ENCODE measurements at places on chromosomes 3 and 15.

- DNase-seq = no peak
These were observed 44.9 kb downstream of the CHDH start for GRCh38 chr3:53801319-53801718.

GRCh38 chr3:74149466-74149865 is 465.0 kb downstream of the CNTN3 start:
- no peak for DNase-seq

- no peak for DNase-seq
These were observed 93.9 kb downstream of the IQSEC1 start for GRCh38 chr3:12979151-12979946.

- DNase-seq = no peak
These were observed 51.9 kb downstream of the GOLM2 start for GRCh38 chr15:44340410-44340809.

GRCh38 chr3:153972862-153973261 is 148.3 kb upstream of the ARHGEF26 start:
- DNase-seq = no peak

DNA sequence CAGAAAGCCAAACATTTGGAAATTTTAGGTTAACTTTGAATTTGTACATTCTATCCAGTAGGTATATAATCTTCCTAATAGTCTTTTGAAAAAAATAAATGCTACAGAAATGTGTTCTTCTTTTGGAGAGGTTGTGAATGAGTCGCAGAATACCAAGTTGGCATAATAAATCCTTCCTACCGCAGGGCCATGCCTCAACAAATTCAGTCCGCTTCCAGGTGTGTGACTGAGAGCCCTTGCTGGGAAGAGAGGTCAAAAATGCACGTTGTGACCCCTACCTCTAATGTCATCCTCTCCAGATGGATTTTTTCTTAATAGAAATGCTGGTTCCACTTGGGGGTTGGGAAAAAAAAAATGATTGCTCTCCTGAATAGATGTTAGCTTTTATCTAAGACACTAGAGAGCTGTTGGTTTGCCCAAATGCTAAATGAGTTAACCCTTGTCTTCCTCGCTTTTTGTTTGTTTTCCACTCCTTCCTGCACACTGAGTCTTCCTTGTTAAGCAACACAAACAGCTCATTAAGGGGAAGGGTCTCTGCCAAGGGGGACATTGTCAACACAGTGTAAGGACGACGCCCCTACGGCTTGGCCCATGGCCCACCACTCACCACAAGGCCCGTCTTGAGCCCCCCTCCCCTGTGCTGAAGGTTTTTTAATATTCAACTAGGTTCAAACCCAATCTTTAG is 33.9 kb downstream of the RLBP1 start:
- DNase-seq = no peak

DNA sequence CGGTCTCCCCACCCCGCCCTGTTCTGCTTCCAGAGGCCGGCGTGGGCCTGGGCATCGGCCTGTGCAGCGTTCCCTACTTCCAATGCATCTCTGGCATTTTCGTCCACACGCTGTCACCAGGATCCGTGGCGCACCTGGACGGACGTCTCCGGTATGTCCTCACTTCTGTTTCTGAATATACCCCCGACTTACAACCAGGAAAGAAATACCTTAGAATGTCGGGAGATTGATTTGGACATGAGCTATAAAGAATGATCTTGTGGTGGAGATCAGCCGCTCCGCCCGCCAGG is 41.4 kb downstream of the STARD5 start:
- no peak for DNase-seq

DNA sequence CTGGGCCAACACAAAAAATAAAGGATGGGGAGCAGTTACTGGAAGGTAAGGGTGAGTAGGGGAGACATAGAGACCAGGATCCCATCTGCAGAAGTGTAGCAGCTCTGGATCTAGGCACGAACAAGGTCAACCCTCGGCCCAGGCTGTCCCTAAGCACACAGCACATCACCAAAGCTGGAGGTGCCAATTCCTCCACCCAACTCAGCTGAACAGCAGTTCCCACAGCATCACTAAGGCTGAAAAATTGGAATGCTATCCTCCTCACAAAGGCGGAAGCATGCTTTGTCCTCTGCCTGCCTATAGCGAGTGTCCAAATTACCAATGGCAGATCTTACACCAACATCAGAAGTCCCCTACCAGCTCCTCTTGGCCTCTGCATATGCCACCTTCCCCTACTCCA is 33.9 kb downstream of the OSBPL10 start:
- DNase-seq = no peak

DNA sequence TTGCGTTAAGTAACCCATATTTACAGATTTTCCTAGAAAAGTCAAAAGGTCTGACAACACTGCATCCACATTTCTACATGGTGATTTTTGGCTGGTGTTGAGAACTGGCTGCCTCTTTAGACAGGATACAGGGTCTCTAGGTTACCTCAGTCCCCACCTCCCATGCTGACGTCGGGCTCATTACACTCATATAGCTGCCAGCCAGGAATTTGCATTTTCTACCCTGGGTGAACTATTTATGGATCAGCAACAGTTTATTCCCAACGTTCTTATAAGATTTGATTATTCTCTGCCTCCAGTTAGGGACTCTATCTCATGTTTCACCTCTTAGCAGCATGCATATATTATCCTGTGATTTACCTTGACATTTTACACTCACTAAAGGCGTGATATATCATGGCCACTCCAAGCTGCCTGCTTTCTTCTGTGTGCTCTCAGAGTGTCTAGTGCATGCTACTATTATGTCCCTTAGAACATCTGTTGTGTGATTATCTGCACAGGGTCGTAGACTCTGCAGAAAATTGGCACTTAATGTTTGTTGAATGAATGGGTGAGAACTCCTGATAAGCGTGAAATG is 49.0 kb downstream of the CLDN11 start:
- DNase-seq = no peak

DNA sequence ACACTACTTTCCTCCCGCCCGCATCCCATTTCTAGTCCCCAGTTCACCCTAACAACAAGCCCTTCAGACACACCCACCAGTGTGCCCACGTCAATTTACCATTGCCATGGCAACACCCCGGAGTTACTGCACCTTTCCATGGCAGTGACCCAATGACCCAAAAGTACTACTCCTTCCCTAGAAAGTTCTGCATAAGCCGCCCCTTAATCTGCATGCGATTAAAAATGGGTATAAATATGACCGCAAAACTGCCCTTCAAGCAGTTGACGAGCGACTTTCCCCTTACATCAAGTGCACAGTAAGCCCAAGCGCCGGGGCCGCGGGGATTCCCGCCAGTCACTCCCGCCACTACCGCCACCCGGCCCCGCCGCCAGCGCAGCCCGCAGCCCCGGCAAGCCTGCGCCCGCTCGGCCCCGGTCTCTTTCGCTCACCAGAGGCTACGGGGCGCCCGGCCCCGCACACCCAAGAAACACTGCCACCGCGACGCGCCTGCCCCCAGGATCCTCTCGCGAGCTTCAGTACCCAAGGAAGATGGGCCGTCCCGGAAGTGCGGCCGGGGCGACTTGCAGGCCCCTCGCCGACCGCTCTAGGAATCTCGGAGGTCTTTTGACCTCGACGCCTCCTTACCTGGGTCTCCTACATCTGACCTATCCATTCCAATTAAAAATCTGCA is 27.2 kb upstream of the ZNF502 start:
- DNase-seq = peak; percentile 48

DNA sequence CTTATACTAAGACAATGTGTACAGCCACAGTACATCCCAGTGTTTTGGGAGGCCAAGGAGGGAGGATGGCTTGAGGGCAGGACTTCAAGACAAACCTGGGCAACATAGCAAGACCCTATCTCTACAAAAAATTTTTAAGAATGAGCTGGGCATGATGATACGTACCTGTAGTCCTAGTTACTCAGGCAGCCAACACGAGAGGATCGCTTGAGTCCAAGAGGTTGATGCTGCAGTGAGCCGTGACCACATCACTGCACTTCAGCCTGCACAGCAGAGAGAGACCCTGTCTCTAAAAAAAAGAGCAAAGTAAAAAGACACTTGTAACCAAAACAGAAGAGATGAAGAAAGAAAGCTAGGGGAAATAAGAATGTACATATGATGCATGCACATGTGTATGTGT is 38.5 kb downstream of the HES1 start:
- DNase-seq = no peak

DNA sequence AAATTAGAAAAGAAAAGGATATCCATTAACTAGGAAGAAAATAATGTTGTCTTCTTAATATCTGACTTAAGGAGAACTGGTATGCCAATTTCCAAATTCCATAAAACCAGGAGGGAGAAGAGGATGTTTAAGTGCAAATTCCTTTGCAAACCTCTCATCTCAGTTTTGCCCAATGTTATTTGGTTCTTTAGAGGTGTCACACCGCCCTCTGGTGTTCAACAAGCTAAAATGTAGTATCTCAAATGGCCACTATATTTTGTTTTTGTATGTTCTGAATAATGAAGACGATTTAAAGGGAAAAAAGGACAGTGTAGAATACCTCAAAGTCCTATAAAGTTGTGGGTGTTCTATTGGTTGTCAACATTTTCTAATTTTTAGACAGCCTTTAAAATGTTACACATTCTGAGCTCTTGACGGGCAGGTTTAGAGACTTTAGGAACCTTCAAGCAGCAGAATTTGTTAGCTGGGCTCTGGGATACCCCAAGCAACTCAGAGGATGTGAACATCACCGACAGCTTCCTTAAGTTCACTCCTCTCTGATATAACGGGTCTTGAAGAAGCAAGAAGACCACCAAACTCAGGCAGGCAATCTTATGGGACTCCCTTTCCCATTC is 458.3 kb downstream of the MFSD1 start:
- peak; percentile 25 for DNase-seq

- DNase-seq = no peak
These were observed 207.0 kb upstream of the ATP10A start for GRCh38 chr15:26070095-26070532.

GRCh38 chr3:172530566-172530965 is 7.3 kb upstream of the TNFSF10 start:
- no peak for DNase-seq

DNA sequence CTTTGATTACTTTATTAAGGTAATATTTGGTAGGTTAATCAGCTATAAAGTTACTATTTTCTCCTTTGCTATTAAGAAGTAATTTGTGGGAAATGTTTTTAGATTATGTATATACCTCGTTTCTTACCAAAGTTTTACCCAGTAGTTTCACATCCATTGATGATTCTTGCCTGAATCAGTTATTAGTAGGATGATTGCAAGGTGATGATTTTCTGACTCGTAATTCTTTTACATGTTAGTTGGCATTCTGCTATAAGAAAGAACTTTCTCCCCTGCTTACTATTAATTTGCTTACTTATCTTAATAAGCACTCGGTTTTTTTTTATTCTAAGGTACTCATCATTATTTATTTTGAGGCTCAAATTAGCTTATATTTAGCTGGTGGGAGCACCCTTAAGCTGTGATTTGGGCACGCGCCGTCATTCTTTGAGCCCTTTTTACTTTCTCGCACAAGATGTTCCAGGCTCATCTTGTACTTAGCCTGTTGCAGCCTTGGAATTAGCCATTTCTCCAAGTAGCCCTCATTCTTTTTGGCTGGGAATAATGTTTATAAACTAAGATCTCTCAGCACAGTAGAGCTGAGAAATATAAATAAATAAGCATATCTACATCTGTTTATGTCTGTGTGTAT is 15.3 kb downstream of the USP3 start:
- DNase-seq = no peak

DNA sequence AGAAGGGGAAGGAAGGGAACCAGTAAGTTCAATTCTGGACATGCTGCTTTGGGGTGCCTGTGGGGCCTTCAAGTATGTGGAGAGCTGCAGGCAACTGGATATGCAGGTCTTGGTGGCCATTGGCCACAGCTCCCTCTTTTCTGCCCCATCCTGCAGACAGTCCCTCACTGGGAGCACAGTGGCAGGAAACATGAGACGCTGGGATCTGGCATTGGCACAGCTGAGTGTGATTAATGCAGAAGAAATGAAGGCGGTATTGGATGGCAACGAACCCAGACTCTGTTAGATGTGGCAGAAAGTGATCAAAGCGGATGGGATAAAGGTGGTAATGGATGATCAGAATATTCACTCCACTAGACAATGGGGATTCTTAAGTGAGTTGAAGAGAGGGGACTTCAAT is 23.2 kb upstream of the VPS8 start:
- DNase-seq = no peak

GRCh38 chr3:4421121-4421520 is 45.9 kb downstream of the SUMF1 start:
- no peak for DNase-seq

GRCh38 chr15:89578146-89578545 is 2.9 kb downstream of the TICRR start:
- no peak for DNase-seq

DNA sequence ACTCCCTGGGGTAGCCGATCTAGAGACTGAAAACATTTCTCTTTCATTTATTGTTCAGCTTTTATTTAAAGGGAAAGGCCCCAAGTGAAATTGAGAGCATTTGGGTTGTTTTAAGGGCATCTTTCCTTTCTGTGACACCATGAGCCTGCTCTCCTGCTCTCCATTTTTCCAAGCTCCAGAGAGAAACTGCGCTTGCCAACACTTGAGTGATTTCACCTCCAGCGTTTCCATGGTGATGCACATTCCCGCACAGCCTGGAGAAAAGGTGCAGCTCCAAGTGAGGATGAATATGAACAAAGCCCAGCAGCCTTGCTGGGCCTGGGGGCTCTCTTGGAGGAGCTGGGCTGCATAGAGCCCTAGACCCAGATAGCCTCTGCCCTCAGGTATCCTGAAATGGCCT is 159.2 kb upstream of the PPP2R3A start:
- no peak for DNase-seq

DNA sequence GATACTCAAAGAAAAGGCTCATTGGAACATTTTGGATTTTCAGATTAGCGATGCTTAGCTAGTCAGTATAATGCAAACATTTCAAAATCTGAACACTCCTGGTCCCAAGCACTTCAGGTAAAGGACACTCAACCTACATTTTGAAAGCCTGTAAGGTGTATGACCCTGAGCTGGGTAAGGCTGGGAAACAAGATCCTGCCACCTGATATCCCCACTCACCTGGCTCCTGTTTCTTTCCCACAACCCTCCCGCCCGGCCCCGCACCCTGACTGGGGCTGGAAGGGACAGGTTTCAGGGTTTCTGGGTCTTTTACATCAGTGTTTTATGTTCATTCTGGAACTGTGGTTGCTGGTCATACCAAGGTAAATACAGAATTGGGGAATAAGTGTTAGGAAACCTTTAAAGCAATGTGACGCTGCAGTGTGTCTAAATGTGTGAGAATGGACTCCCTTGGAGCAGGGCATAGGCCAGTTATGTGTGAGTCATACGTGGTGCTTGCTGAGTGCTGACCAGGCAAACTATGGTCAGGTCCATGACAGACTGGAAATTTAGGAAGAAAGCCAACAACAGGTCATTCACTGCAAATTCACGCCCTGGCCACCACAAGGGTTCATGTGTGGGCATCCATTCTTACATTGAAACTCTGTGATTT is 22.9 kb downstream of the CTXND1 start:
- DNase-seq = no peak

DNA sequence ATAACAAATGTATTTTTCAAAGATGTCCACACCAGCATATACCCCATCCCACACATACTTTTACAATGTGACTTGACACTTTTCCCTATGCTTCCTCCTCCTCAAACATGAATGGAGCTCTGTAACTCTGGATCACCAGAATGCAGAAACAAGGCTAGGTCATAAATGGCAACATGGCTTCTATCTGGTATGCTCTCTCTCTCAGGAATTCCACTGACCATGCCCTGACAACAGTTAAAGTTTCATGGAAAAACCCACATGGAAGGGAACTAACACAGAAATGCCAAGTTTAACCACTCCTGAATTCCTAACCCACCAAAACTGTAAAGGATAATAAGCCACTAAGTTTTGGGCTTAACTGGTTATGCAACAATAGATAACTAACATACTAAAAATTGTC is 19.9 kb downstream of the MYO9A start:
- DNase-seq = no peak
